ENCODE measurements at places on chromosomes 4 and X.

- DNase-seq: no peak
Measured at GRCh38 chrX:68146054-68146453, 287.2 kb downstream of the OPHN1 start.

DNA sequence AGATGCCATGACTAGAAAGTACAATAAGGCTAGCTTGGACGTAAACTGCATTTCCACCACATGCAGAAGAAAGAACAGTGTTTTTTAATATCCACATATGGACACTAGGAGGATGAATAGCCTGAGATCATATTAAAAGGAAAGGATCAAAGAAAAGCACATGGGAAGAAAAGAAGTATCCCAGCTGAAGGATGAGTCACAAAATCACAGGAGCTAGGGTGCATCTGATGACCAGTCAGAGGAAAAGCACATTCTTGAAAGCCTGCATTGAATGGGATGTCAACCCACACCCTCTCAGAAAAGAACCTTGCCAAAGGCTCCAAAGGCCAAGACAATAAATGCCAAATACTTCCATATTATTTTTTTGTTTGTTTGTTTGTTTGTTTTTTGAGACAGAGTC is 56.8 kb upstream of the PRDX4 start:
- DNase-seq: no peak

DNA sequence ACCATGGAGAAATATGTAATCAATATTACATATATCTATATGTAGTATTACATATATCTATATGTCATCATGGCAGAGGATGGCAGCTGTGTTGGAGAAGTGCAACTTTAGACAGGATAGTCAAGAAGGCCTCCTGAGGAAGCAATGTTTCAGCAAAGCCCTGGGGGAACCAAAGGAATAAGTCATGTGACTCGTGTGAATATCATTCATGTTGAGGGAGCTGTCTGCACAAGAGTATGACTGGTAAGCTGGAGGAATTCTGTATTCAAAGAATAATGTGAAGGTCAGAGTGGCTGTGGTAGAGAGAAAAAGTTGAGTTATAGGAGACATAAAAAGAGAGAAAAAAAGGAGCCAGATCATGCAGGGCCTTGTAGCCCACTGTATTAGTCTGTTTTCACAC is 92.9 kb upstream of the EDNRA start:
- no peak for DNase-seq

DNA sequence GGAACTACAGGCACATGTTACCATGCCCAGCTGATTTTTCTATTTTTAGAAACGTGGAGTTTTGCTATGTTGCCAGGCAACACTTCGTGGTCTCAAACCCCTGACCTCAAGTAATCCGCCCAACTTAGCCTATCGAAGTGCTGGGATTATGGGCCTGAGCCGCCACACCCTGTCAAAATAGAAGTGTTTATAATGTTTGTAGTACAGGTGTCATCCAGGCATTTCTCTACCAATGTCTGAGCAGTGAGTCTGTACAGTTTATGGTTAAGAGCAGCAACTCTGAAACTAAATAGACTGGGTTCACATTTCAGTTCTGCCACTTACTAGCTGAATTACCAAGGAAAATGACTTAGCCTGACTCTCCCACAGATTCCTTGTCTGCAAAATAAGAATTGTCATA is 460.4 kb upstream of the GALNT7 start:
- no peak for DNase-seq

DNA sequence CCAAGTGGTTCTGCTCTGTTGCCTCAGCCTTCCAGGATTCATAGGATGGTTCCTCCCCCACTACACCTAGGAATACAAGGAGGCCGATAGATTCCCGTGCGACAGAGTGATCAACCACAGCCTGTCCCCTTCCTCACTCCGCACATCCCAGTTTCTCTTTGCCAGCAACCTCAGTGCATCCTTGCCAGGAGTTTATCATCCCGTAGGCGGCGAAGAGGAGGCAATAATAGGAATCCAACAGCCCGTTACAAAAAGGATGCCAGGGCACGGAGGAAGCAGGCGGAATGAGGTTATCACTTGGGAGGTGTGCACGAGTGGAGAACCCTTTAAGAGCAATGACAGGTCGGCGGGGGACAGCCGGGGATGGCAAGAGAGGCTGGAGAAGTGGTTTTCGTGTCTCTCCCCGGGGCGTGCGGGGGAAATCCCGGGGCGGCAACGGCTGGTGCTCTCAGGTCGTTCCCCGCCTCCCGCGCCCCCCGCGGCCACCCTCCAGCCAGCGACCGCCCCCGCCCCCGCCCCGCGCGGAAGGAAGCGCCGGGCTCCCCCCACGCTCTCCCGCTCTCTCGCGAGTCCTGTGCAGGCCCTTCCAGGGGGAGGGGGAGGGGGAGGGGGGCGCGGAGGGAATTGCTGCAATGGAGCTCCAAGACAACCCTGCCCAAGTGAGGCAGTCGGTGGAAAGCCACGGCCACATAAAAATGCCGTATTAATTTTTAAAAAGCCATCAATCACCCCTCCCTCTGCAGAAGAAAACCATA is 1.6 kb downstream of the PPP3CA start:
- no peak for DNase-seq

DNA sequence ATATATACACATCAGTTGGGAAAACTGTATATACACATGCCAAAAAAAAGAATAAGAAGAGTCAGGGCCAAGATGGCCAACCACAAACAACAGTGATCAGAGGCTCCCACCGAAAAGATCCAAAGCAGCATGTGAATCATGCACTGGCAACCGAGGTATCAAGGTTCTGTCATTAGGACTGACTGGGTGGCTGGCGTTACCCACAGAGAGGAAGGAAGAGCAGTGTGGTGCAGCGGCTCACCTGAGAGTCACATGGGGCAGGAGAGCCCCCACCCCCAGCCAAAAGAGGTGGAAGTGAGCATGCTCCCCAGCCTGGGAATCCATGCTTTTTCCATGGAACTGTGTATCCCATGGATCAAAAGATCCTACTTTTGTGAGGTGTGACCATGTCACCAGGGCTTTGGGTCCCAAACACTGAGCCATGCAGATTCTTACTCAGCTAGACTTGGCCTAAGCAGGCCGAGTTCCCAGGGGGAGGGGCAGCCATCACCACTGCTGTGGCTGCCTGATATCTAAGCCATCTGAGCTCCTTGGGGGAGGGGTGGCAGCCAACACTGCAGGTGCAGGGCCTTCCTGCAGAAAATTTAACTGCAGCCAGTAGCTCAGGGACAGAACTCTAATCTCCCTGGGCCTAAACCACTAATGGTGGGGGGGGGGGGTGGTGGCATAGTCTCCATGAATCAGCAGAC is 52.8 kb downstream of the P2RY10 start:
- DNase-seq: no peak

DNA sequence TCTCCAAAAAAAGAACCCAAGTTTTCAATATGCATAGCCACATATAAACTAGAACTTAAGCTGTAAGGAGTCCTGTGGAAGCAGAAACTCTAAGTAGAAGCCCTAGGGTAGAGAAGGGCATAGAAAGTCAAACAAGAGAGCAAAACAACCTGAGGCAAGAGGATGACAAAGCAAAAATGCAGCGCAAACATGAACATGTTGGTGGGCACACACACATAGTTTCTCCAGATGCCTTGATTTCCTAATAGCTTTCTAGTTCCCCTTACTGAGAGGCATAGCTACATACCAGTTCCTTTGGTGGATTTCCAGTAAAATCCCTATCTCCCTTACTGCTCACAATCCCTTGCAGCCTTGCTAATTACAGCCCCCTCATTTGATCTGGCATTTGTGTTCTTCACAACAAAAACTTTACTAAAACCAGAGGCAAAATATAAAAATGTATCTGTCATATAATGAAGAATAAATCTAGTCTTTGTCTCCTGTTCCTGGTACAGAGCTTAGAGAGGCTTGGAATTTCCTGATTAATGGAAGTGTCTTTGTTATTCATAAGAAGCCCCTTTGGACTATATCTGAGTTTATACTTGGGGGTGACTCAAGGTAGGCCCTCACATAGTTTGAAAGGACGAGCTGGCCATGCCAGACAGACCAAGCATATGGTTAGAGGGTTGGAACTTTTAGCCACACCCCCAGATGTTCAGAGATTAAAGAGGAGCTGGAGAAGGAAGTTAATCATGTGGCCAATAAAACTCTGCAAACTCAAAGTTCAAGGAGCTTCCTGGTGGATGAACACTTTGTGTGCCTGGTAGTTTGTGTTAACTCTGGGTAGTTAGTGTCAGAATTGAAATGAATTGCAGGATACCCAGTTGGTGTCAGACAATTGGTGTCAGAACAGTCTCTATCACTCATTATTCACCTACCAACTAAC is 52.7 kb upstream of the ZCCHC13 start:
- DNase-seq: no peak

- DNase-seq: no peak
Measured at GRCh38 chrX:124529786-124530185, 183.4 kb downstream of the SH2D1A start.

DNA sequence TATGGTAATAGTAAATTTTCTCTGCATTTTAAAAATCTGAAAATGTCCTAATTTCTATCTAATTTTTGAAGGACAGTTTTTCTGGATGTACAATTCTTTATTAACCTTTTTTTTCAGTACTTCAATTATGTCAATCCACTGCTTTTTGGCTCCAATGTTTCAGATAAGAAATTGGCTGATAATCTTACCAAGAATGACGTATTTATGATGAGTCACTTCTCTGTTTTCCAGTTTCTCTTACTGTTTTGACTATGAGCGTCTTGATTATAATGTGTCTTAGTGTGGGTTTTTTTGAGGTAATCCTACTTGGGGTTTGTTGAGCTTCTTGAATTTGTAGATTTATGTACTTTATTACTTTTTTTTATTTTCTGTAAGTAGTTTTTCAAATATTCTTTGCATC is 47.2 kb downstream of the UGT2B11 start:
- DNase-seq: no peak

- DNase-seq: no peak
Measured at GRCh38 chr4:17932041-17932440, 89.5 kb downstream of the LCORL start.

- no peak for DNase-seq
Measured at GRCh38 chr4:95522682-95523530, 25.9 kb downstream of the UNC5C start.

DNA sequence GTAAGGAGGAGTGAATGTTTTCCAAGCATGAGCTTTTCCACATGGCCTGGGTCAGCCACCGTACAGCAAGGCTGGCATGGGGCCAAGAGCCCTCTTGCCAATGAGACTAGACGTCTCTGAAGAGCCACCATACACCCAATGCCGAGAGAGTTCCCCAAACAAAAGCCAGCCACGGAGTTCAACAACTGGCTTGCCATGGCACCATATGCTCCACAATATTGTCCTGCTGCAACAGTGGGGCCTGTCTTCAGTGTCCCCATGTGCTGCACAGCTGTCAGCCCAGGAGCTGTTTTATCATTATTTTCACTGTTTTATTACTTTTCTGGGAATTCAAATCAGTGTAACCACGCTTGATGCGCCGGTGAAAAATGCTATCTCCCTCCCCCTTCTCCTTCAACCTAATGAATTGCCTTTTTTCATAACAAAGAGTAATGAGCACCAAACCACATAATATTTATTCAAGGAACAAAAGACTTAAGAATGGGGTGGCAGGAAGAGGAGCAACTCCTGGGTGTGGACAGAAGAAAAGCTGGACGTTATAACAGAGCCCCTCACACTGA is 18.4 kb downstream of the MAML3 start:
- no peak for DNase-seq

GRCh38 chrX:51494409-51494808 is 2.0 kb downstream of the NUDT11 start:
- no peak for DNase-seq

GRCh38 chrX:135974279-135974856 is 580 bp upstream of the MMGT1 start:
- DNase-seq: no peak

GRCh38 chrX:132271311-132271778 is 52.1 kb upstream of the RAP2C start:
- no peak for DNase-seq

DNA sequence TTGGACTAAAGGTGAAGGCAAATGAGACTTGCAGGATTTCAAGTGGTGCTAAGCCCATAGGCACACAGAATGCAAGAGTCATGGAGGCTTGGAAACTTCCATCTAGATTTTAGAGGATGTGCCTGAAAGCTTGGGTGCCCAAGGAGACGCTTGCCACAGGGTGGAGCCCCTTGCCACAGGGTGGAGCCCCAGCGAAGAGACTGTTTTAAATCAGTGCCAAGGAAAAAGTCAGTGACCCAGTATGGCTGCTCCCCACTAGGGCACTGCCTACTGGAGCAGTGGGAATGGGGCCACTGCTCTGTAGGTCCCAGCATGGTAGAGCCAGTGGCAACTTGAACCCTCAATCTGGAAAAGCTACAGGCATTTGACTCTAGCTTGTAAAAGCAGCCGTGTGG is 794.2 kb upstream of the LCORL start:
- DNase-seq: no peak

DNA sequence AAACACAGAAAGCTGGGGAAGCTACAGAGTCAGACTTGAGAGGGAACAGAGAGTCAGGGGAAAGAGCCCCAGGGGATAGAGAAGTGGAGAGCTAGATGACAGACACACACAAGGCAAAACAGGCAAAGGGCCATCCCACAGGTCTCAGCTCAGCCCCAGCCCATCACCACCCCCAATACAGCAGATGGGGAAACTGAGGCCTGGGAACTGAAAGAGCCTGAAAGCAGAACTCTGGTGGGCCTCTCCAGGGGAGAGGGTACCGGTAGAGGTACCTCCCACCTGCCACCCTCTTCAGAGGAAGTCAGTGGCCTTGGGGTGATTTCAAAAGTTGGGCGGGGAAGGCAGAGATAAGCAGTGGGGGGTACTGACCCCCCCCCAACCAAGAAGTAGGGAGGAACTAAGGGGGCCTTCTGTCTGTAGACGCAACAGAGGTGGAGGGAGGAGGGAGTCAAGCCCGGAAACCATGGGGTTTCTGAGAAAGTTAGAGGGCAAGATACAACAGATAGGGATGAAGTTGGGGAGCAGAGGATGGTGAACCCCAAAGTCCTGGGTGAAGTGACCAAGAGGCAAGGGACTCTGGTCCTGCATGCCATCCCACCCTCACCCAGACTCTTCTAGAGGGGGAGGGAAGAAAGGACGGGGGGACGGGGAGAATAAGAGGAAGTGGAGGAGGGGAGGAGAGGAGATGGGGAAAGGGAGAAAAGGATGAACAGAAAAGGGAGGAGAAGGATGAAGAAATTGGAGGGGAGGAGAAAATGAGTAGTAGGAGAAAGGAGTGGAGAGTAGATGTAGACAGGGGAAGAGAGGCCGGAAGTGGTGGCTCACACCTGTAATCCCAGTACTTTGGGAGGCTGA is 3.2 kb downstream of the GATA1 start:
- DNase-seq: no peak

- no peak for DNase-seq
Measured at GRCh38 chrX:134469486-134469885, 9.5 kb downstream of the HPRT1 start.

GRCh38 chrX:96770315-96770714 is 85.7 kb downstream of the DIAPH2 start:
- no peak for DNase-seq

Data from vagina (tissue), 2 donors.